ENCODE measurements at places on chromosomes 2 and 18.
A peak's percentile ranks its signal among the peaks of the same experiment; 100 is the strongest.

- no peak for DNase-seq
These were observed 676.3 kb downstream of the IRS1 start for GRCh38 chr2:226123300-226123699.

- no peak for DNase-seq
These were observed 56.5 kb downstream of the TCF7L1 start for GRCh38 chr2:85189606-85190270.

GRCh38 chr18:2448565-2449151, 122.6 kb downstream of the METTL4 start:
- DNase-seq: no peak

DNA sequence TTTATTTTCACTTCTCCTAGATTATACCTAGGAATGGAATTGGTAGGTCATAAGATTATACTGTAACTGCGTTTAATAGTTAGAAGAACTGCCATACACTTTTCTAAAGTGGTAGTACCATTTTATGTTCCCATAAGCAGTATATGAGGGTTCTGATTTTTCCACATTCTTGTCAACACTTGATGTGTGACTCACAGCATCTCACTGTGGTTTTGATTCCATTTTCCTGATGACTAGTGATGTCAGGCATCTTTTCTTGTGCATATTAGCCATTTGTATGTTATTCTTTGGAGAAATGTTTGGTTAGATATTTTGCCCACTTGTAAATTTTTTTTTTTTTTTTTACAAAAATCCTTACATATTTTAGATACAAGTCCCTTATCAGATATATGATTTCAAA, 2.3 kb downstream of the DCAF17 start:
- DNase-seq: no peak

DNA sequence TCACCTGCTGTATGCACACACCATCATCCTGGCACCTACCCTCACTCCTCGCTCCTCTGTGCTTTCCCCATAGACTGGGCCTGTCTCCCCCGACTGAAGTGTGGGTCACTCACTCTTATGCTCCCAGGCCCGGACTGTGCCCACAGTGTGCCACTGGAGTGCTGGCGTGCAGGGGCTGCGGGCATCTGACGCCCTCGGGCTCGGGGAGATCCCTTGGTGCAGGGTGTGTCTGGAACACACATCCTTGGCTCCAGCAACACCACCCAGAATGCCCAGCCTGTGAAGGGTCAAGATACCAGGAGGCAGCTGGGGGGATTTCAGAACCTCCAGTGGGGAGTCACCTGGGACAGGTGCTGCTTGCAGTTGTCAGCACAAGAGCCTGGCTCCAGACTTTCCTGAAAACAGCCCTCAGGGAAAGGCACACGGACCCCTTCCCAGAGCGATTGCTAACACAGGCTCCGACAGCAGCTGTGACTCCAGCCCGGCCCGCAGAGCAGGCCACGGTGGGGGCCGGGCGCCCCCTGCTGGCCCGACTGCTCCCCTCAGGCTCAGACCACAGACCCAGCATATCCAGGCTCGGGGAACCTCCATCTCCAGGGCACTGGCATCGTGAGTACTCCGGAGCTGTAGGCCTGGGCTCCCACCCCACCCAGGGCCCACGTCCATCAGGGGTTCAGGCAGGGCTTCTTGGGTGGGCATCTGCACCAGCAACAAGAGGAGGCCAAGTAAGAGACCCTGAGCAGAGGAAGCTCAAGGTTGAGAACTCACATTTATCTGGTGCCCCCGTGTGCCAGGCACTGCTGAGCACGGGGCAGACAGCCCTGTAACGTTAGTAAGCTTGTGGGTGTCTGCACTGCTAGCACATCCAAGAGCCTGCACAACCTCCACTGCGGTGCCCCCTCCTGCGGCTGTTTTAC, 8.6 kb downstream of the HS1BP3 start:
- peak; percentile 84 for DNase-seq

GRCh38 chr2:222504191-222504590, 79.8 kb downstream of the SGPP2 start:
- no peak for DNase-seq

- no peak for DNase-seq
These were observed 319.5 kb upstream of the HNMT start for GRCh38 chr2:137644731-137645130.

GRCh38 chr18:12076424-12077140, 17.1 kb upstream of the ANKRD62 start:
- no peak for DNase-seq

DNA sequence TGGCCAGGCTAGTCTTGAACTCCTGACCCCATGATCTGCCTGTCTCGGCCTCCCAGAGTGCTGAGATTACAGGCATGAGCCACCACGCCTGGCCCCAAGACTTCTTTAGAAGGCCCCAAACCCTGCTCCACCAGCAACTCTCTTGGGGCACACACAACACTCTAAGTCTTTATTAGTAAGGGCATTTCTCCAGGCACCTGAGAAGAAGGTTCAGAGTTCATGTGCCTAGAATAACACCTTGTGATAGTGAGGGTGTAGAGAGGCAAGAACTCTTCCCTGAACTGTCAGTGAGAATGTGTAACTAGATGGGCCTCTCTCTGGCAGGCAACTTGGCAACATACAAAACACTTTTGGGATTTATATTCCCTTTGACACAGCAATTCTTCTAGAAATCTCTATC, 43.8 kb downstream of the SH2D6 start:
- no peak for DNase-seq

- DNase-seq: no peak
These were observed 96.8 kb downstream of the UBE2E3 start for GRCh38 chr2:181077128-181077709.

GRCh38 chr2:173401716-173402326, 47.1 kb downstream of the CDCA7 start:
- DNase-seq: no peak

GRCh38 chr2:121074293-121074932, 210.6 kb downstream of the TFCP2L1 start:
- DNase-seq: peak; percentile 70

- no peak for DNase-seq
These were observed 135.9 kb downstream of the PRPF40A start for GRCh38 chr2:152581360-152581759.

- DNase-seq: no peak
These were observed 97.1 kb downstream of the ZBTB7C start for GRCh38 chr18:48312066-48312465.

GRCh38 chr18:79453816-79454735, 58.3 kb downstream of the NFATC1 start:
- DNase-seq: no peak

GRCh38 chr2:45265336-45265735, 256.1 kb upstream of the SIX2 start:
- DNase-seq: no peak

GRCh38 chr2:31335921-31336585, 78.5 kb downstream of the XDH start:
- no peak for DNase-seq

GRCh38 chr2:180443888-180444287, 436.8 kb upstream of the CWC22 start:
- no peak for DNase-seq

DNA sequence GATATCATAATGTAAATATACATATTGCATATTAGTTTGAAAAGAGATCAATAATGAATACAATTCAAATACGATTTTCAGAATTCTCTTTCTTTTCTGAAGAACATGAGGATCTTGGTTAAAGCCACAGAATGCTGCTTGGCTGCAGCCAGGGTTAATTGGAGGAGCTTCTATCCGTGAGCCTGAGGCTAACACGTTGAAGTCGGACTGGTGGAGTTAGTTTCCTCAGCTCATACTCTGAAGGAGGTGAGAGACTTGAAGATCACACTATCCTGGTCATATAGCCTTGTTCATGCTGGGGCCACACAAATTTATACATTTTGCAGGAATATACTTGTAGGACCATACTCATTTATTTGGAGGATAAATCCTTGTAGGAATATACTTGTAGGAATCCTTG, 335.8 kb downstream of the TRIB2 start:
- DNase-seq: no peak

DNA sequence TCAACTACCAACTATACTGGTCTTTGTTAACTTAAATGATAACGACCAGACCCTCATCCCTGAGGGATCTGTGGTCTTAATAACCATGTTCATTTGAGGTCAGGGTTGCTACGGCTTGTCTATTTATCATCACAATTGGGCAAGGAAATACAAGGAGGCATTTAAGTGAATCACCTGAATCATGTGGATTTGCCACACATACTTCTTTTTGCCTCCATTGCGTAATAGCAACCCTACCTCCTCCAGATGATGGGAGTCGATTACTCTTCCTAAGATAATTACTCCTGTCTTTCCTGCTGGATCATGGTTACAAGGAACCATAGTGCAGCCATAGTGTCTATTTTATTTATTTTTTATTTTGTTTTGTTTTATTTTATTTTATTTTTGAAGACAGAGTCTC, 42.2 kb downstream of the TAF4B start:
- no peak for DNase-seq

DNA sequence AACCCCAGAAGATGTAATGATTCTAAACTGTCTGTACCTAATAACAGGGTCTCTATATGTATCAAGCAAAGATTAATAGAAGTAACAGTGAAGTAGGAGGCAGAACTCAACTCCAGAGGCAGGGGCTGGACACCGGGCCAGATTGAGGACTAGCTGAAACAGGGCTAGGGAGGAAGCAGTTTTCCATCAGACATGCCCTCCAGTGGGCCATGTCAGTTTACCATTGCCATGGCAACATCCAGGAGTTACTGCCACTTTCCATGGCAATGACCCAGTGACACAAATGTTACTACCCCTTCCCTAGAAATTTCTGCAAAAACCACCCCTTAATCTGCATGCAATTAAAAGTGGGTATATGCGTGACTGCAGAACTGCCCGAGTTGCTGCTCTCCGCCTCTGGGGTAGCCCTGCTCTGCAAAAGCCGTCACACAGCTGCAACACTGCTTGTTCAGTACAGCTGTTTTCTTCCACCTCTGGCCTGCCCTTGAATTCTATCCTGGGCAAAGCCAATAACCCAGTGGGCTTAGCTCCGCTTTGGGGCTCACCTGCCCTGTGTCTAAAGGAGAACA, 58.7 kb downstream of the TMEM18 start:
- no peak for DNase-seq

GRCh38 chr2:156004459-156004858, 328.1 kb downstream of the NR4A2 start:
- no peak for DNase-seq

DNA sequence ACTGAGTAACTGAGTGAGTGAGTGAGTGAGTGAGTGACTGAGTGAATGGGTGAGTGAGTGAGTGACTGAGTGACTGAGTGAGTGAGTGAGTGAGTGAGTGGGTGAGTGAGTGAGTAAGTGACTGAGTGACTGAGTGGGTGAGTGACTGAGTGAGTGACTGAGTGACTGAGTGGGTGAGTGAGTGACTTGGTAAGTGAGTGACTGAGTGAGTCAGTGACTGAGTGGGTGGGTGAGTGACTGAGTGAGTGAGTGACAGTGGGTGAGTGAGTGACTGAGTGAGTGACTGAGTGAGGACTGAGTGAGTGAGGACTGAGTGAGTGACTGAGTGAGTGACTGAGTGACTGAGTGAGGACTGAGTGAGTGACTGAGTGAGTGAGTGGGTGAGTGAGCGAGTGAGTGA, 13.9 kb downstream of the MAL start:
- DNase-seq: no peak

DNA sequence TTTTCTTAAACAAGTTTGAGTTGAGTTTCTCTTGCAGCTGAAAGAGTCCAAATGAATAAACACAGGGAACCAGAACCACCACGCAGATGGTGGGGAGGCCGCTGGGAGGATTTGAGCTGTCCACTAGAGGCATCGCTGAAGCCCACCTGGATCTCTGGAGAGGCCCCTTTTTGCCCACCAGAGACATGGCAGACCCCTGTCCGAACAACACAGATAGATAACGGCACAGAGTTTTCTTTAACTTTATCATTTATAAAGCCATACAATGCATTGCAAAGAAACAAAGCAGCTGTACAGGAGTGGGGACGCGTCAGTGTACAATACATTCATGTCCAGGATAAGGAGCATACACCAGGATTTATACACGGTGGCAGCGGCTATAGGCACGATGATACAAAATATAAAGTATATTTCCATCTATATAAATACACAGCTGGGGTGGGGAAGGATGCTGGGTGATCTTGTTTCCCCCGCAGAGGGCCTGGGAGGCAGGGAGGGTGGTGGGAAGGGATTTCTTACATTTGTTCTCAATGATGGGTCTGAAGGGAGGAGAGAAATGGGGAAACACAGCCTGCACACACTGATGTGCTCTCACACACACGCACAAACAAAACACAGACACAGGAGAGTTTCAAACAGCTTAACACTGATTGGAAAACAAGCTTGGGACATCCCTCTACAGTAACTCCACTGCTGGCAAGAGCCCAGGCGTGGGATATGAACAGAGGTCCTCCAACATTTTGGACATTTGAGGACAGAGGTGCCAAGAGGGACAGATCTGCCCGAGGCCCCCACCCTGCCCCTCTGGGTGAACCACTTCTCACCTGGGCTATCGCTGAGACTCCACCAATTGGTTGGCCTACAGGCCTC, 203.0 kb downstream of the TNS1 start:
- DNase-seq: peak; percentile 13

DNA sequence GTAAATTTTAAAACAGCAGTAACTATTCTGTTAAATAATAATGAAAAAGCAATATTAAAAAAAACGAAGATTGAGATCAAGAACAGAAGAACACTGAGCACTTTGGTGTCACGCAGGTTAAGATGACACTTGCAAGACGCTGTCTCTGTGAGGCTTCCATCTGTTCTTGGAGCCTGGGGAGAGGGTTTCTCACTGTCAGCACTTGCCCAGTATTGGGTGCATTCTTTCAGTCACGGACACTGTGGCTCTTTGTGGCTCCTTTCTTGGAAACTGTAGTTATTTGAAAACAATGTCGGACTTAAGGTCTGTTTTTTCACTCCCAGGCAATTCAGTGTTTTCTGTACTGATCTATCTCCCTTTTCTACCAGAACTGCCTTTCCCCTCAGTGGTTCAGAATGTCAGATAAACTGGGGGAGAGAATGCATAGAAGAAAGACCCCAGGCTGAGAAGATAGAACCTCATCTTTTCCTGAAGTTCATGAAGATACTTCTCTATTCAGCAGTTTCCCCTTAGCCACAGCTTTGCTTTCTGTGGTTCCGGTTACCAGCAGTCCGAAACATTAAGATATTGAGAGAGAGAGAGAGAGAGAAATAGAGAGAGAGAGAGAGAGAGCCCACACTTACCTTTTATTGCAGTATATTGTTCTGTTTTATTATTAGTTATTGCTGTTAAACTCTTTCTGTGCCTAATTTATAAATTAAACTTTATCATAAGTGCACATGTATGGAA, 283.3 kb downstream of the DCDC2C start:
- DNase-seq: no peak

GRCh38 chr2:219278655-219279150, 463 bp upstream of the DNAJB2 start:
- DNase-seq: no peak

Measured in H9 (cell line).